ENCODE measurements at places on chromosomes 2 and 18. TPM values are rescaled to one million over a fixed set of nuclear protein-coding genes. Genes with fewer than 3 reads are reported as not detected.

Gene SERPINB7
- total RNA-seq: 12.2 TPM

DNA sequence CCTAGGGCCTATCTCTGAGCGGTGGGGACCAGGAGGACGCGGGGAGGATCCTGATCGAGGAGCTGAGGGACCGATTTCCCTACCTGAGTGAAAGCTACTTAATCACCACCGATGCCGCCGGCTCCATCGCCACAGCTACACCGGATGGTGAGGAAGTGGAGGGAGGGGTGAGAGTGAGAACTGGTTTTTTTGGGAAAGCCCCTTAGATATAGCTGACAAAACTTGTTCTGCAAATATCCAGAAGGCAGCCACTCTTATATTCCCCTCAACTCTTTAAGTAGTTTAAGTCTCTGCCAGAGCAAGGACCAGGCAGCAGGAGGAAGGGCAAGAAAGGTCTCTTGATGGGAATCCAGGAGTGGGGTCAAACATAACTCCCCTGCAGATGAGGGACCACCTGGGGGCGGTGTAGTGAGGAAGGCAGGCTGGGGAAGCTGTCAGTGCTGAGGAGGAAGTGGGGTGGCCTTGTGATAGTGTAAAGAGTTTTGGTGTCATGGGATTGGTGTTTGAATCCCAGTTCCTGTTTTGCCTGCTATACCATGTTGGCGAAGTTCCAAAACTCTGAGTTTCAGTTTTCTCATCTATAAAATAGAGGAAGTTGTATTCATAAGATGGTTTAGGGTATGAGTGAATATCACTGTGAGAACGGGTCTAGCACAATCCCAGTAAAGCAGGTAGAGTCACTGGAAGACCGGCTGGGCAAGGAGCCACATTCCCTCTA lies 3.4 kb downstream of the NAGK start:
- DNase-seq: no peak

Gene SLC4A3
- total RNA-seq: 1.5 TPM

GRCh38 chr2:7725171-7725849 lies 808.1 kb downstream of the RNF144A start:
- DNase-seq: peak; percentile 31

- peak; percentile 9 for DNase-seq
Observed at GRCh38 chr2:147595200-147595599, 249.6 kb upstream of the ACVR2A start.

Gene HOXD4
- 34.3 TPM for total RNA-seq

- peak; percentile 57 for DNase-seq
Observed at GRCh38 chr2:138060301-138060635, 96.0 kb downstream of the HNMT start.

GRCh38 chr18:59249199-59249774 lies 24.0 kb downstream of the RAX start:
- peak; percentile 94 for DNase-seq
